ENCODE measurements at places on chromosomes 3 and 15.
A peak's percentile ranks its signal among the peaks of the same experiment; 100 is the strongest.

DNA sequence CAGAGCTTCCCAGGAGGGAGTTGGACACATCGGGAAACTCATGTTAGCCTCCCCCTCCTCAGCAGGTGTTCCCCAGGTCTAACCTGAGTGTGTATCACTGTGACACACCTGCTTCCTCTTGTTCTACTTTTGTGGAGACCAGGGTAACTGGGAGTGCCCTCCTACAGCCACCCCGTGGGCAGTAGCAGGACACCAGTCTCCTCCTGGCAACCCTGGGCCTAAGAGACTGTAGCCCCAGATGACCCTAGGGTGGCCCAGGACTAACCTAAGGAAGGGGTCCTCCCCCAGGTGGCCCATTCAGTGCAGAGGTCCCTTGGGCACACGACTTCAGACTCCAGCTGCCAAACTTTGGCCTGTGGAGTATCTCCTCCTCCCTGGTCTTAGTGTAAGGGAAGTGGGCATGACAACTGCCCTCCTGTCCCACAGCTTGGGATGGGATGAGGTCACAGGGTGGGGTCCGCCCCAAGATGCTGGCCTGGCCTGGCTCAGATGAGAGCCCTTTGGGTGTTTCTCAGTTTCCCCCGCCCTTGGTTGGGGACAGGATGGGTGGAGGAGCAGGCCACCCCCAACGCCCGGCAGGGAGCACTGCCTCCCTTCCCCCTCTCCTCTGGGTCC lies 4.8 kb downstream of the CSK start:
- no peak for DNase-seq

GRCh38 chr15:68464448-68465090 lies 32.6 kb upstream of the ITGA11 start:
- no peak for DNase-seq

DNA sequence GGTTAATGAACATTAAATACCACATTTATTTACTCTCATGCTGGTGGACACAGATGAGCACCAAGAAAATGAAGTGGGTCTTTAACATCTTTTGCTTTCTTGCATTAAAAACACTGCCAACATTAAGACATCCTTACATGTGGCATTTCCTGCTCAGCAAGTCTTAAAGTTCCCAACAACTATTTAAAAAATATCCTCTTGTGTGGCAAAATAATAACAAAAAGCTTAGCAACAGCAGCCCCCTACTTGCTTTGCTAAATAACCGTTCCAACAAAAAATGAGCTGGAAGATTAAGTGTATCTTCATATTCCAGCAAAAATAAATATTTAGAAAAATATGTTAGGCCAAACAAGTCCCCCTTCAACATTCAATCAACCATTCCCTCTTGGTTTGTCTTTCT lies 93.1 kb downstream of the SUCLG2 start:
- no peak for DNase-seq

DNA sequence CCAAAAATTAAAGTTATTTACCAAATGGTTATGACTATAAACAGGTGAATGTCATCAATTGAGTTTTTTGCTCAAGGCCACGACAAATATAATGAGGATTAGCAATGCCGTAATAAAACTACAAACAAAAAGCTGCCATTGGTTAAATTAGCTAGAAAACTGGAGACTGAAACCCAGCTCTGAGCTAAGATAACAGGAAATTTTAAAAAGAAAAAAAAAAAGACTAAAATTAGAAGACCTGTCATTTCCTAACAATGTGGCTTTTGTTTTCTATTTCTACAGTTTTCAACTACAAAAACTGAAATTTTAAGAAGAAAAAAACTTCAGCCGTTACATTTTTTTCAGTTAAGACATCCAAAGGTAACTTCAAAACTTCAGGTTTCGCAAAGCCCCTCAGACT lies 9.7 kb downstream of the SLC12A6 start:
- DNase-seq, result no peak

- DNase-seq, result peak; percentile 16
Observed at GRCh38 chr3:114299421-114299820, 5.6 kb downstream of the TIGIT start.

GRCh38 chr3:139388821-139389551 lies 461 bp downstream of the COPB2 start:
- no peak for DNase-seq

DNA sequence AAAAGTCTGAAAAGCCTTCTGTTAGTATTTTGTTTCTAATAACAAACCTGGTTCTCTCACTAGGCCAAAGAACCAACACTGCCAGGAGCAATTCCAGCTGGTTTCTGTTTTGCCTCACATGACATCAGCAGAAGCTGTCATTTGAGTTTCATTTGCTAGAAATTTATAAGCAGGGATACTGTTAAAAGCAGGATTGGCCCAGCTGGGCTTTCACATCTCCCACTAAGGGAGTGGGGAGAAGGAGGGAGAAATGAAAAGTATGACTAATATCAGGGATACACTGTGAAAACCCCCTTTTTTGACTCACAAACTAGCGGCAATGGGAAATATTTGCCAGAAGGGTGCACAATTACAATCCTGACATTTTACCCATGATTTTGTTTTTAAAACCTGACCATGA lies 5.3 kb downstream of the CCDC80 start:
- DNase-seq, result no peak

GRCh38 chr3:184503647-184504046 lies 57.9 kb upstream of the EPHB3 start:
- DNase-seq, result no peak

- no peak for DNase-seq
Observed at GRCh38 chr3:56087451-56088053, 380.7 kb downstream of the ERC2 start.

GRCh38 chr15:31280046-31280830 lies 46.4 kb upstream of the KLF13 start:
- no peak for DNase-seq

GRCh38 chr15:62279041-62279440 lies 114.0 kb upstream of the C2CD4B start:
- DNase-seq, result no peak

Data from stimulated activated naive B cell treated with anti-CD40 and anti-IgM and Interleukin-4, amounts not matched to agents 10 μg/mL and 1 μg/mL and 100 μg/mL, for 72 hours (primary cell).